Stimulated activated CD4-positive, alpha-beta T cell treated with anti-CD3 and anti-CD28 coated beads, Interleukin-2, amount 100 ng/mL, for 48 hours (primary cell): ENCODE measurements at places on chromosomes 4 and X.
A peak's percentile ranks its signal among the peaks of the same experiment; 100 is the strongest.

DNA sequence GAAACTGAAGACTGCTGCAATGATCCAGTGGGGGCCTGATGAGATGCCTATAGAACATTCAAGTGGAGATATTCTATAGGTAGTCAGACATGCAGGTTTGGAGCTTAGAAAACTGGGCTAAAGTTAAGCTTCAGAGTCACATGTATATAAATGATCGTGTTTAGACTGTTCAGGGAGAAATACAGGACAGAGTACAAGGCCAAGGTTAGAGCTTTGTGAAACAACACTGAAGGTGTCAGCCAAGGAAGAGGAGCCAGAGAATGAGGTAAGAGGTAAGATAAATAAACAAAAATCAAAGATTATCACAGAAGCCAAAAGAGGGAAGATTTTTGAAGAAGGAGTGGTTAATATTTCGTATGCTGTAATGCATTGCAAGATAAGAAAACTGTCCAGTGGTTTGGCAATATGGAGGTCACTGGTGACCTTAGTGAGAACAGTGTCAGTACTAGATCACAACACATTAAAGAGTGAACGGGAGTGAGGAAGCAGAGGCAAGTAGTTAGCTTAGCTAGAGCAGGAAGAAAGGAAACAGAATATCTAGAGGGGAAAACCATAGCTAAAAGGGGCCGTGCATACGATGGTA is 58.0 kb upstream of the KLHL13 start:
- no peak for DNase-seq

GRCh38 chr4:137312257-137312656 is 220.0 kb downstream of the PCDH18 start:
- no peak for DNase-seq

DNA sequence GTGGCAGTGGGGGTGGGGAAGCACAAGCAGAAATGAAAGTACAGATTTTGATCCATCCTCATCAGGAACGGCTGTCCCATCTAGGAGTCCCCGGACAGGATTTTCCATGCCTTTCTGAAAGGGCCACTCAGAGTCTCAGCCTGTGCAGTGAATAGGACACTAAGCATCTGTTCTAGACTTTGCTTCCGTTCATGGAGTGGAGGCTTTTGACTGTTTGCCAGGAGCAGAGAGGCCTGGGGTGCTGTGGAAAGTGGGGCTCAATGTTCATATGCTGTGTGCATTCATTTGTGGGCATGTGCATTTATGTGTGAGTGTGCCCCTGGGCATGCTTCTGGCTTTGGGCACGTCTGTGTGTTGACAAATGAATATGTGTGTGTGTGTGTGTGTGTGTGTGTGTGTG is 25.6 kb upstream of the MAMLD1 start:
- DNase-seq = no peak

DNA sequence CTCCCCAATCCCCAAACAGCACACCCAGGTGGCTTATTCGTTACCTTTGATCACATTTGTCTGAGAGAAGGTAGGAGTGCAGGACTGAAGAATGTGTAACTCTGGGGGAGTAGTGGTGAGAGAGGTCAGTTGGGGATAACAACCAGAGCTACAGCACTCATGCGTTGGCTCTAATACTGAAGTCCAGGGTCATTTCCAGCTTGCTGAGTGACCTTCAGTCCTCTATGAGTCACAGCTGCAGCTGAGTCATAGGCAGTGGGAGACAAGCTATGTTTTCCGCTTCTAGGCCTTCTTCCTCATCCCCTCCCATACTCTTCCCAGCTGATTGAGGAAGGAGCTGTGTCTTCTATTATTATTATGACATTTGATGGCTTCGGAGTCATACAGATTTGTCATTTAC is 31.6 kb upstream of the CT47C1 start:
- no peak for DNase-seq

GRCh38 chr4:32745351-32745750 is 2025.2 kb downstream of the PCDH7 start:
- no peak for DNase-seq

DNA sequence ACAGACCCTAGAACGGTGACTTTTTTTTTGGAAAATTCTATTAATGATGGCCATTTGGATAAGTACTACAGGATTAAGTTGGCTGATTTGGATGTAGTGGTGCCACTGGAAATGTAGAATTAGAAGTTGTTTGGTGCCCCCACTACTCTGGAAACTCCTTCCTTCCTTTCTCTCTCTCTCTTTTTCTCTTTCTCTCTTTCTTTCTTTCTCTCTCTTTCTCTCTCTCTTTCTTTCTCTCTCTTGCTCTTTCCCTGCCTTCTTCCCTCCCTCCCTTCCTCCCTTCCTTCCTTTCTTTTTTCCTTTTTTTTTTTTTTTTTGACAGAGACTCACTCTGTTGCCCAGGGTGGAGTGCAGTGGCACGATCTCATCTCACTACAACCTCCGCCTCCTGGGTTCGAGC is 2.7 kb downstream of the GAR1 start:
- DNase-seq = no peak

DNA sequence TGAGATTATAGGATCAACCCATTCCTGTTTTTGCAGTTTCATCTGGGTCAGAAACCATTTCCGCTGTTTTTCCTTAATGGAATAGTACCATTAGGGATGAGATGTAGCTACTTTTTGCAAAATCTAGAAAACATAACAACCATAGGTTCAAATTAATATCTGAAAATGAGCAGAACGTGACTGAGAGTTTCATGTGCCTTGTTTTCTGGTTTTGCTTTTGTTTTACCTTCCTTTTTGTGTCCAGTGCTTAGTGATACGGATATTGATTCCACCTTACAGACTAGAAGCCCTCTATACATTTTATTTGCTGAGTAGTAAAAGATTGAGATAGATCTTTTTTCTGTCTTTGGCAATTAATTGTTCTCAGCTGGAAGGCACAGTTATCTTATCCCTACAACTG is 46.5 kb downstream of the SNX25 start:
- DNase-seq = no peak

DNA sequence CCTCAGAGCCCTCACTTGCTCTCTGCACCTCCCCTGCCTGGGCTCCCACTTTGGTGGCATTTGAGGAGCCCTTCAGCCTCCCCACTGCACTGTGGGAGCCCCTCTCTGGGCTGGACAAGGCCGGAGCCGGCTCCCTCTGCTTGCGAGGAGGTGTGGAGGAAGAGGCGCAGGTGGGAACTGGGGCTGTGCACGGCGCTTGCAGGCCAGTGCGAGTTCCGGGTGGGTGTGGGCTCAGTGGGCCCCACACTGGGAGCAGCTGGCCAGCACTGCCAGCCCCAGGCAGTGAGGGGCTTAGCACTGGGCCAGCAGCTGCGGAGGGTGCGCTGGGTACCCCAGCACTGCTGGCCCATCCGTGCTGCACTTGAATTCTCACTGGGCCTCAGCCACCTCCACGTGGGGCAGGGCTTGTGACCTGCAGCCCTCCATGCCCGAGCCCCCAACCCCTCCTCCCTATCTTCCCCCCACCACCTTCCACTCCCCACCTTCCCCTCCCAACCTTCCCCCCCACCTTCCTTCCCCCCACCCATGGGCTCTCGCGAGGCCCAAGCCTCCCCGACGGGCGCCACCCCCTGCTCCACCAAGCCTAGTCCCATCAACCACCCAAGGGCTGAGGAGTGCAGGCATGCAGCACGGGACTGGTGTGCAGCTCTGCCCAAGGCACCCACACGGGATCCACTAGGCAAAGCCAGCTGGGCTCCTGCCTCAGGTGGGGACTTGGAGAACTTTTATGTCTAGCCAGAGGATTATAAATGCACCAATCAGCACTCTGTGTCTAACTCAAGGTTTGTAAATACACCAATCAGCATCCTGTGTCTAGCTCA is 113.5 kb upstream of the BEND4 start:
- no peak for DNase-seq

GRCh38 chr4:2402941-2403340 is 15.5 kb downstream of the ZFYVE28 start:
- no peak for DNase-seq

DNA sequence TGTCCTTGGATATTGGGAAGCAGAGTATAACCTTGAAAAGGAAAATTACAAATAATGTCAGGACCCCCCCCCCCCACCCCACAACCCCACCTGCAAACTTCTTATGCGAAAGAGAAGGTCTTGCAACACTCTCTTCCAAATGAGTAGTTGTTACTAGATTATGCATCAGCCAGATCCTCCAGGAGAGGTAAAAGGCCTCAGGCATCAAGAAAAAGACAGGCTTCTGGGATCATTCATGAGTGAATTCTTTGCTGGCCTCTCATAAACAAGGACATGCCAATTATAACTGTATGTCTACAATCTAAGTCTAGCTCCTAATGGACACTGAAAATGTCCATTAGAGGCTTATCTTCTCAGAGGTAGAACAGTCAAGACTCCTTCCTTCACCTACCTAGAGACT is 1443.3 kb downstream of the RAPGEF2 start:
- no peak for DNase-seq

GRCh38 chrX:15299941-15300851 is 15.2 kb downstream of the ASB11 start:
- no peak for DNase-seq

- DNase-seq = no peak
Measured at GRCh38 chr4:143308377-143308776, 28.3 kb upstream of the GAB1 start.

DNA sequence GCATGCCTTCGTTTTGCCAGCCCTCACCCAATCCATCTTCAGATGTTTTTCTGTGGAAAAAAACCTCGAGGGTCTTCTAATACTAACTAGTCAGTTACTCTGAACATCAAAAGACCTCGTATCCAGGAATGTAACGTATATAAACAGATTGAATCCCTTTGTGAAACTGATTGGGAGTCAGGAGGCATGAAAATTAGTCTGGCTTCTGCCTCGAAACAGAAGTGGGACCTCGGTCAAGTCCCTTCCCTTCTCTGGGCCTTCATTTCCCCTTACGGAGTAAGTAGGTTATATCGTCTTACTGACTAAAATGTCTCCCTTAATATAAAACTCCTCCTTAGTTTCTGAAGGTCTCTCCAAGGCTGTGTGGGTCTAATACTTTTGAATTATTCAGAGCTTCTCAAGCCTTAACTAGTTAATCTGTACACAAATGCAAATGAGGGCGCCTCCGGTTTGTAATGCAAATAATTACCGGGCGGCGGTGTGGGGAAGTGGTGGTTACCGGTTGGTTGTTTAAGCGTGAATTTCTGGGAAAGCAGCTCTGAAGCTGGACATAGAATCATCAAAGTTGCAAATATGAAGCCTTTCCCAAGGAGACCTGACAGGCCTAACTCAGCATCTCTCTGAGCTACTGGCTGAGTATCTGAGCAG is 11.4 kb upstream of the NKRF start:
- no peak for DNase-seq

DNA sequence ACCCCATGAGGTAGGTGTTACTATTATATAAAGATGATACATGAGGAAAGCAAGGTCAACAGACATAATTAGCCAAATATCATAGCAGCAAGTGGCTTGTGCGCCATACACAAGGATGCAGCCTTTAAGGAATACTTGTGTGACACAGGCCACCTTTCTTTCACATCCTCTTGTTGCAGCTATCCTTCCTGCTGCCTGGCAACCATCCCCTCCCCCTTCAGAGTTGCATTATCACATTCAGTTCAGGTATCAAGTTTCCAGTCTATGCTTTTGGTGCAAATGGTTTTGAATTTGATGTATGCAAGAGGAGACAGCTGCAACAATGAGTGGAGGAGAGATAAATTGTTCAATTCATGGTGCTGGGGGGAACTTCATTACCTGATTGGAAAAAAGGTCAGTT is 6.4 kb downstream of the ZCCHC18 start:
- DNase-seq = no peak

- no peak for DNase-seq
Measured at GRCh38 chr4:24639714-24640113, 55.4 kb upstream of the DHX15 start.

DNA sequence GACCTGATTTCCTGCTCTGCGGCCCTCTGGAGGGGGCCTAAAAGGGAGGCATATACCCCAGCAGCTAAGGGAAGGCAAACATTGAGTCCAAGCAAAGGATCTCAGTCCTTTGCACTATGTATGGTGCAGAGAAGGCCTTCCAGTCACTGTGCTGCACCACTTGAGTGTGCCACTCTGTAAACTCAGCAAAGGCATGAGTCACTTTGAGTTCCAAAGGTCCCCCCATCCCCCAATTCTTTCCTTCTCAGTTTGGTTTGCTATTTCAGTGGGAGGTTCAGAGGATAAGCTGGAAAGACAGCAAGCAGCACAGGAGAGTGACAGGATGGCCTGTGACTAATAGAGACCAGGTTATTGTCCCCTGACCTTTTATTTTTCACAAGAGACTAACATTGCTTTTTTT is 131.3 kb downstream of the FHDC1 start:
- DNase-seq = no peak

- DNase-seq = no peak
Measured at GRCh38 chrX:121103381-121103780, 56.0 kb downstream of the GLUD2 start.

DNA sequence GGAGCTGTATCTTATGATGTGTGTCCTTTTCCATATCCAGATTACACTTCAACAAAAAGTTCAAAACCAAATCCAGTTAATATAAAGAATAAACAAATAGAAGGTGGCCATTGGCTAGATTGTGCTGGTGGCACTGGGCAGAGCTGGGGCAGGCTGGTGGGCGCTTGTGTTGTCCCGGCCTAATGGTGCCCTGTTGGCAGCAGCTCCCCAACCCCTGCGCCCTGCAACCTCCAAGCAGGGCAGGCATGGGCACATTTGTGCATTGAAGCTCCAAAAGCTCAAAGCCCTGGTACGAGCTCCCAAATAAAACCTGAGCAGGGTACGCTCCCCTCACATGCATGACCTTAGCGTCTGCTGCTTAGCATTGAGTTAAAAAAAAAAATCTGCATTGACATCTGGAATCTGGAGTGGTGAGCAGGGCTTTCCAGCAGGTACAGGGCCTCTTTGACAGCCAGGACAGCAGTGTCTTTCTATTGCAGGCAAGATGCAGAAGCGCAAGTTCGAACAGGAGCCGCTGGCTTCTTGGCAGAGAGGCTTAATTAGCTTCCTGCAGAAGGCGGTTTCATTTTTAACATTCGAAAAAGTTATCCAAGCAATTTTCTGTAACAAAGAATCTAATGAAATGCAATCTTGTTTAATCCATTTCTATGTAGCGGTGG is 25.9 kb upstream of the NYX start:
- no peak for DNase-seq

- DNase-seq = no peak
Measured at GRCh38 chrX:38607976-38608375, 46.6 kb downstream of the TSPAN7 start.

DNA sequence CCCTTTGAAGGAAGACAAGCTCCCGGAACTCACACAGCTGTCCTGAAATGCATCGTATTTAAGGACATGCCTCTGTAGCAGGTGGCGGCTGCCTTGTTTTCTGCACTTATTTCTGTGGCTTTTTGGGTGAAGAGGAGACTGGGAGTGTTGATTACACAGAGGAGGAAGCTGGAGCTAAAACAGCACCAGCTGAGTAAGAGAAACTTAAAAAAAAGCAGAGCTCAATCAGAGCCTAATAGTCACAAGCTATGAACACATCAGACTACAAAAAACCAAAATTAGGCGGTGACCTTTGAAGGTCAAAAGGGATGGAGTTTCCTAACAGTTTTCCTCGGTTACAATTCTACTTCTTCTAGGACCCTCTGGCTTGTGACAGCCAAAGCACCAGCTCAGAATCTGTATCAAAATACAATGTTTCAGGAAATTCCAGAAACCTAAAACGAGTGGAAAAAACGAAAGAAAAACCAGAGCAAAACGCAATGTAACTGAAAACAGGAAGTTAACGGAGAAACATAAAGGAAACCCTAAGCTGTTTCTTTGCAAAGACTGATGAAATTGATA is 13.5 kb downstream of the PRKX start:
- no peak for DNase-seq

- DNase-seq = no peak
Measured at GRCh38 chrX:110311437-110312230, 6.3 kb downstream of the AMMECR1 start.

GRCh38 chrX:1164322-1165288 is 47.8 kb downstream of the CRLF2 start:
- DNase-seq = no peak

GRCh38 chr4:120071192-120071795 is 4.6 kb upstream of the MAD2L1 start:
- DNase-seq = peak; percentile 21
